Kidney capillary endothelial cell (primary cell): ENCODE measurements at places on chromosomes 5 and 9.

- DNase-seq = no peak
These were observed 48.9 kb downstream of the DYNC2I2 start for GRCh38 chr9:128607642-128608350.

DNA sequence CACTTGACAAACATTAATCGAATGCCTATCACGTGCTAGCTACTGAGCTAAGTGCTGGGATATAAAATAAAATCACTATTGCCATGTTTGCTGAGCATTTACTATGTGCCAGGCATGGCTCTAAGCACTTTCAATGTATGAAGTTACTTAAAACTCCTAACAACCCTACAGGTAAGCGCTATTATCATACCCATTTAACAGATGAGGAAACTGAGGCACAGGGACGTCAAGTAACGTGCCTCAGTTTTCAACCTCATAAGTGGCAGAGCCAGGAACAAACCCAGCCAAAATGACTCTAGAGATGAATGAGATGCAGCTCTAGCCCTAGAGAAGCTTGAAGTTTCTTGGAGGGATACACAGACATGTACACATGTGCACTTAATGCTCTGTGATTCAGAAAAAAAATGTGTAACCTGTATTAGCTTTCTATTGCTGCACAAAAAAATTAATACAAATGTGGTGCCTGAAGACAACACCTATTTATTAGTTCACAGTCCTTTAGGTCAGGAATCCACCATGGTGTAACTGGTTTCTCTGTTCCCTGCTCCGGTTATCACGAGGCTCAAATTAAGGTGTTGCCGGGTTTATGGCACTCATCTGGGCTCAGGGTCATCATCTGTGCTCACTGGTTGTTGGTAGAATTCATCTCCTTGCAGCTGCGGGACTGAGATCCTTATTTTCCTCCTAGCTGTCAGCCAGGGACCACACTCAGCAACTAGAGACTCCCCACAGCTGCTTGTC, 33.7 kb downstream of the TTLL11 start:
- DNase-seq = no peak

- no peak for DNase-seq
These were observed 18.7 kb upstream of the PIK3R1 start for GRCh38 chr5:68196876-68197275.

DNA sequence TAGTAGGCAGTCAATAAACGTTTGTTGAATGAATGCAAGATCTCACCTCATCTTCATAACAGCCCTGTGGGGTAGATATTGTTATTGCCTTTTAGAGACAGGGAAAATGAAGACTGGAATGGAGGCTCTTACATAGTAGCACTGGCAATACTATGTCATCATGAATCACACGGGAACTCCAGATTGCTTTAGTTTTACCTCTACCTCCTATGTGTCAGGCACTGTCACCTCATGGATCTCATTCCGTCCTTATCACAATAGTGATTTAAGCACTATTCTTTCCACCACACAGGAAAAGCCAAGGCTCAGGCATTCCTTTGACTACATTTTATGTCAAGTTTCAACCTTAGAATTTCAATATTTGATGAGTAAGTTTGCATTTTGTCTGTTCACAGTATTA, 2.9 kb upstream of the EPB41L4B start:
- no peak for DNase-seq

DNA sequence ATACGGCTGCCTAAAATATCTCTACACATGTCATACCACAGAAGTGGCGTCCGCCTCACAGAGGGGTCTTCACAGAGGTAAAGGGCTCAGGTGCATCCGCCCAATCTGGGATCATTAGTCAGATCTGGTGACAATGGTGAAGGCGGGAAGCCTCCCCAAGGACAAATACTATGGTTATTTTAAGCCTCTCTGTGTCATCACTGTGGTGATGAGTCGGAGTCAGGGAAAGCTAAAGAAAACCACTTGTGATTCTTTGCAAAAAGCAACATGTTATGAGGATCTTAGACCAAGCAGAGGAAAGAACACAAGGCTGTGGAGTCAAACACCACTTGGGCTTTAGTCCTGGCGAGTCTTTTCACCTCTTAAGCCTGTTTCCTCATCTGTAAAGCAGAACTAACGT, 190.4 kb downstream of the DRD1 start:
- no peak for DNase-seq

DNA sequence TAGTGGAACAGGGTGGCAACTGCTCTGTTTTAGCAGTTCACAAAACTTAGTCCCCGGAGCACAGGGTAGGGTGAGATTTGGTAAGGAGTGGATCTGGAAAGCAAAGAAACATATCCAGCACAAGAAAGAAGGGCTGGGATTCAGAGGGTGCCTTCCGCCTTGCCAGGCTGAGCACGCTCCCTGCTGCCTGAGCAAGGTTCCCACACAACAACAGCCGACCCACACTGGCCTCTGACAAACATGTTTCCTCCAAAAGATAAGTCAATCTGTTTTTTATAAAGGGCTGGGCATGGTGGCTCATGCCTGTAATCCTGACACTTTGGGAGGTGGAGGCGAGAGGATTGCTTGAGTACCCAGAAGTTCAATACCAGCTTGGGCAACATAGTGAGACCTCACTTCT, 45.8 kb downstream of the RAB3C start:
- DNase-seq = no peak

- DNase-seq = no peak
These were observed 19.4 kb downstream of the ERGIC1 start for GRCh38 chr5:172853355-172853975.

DNA sequence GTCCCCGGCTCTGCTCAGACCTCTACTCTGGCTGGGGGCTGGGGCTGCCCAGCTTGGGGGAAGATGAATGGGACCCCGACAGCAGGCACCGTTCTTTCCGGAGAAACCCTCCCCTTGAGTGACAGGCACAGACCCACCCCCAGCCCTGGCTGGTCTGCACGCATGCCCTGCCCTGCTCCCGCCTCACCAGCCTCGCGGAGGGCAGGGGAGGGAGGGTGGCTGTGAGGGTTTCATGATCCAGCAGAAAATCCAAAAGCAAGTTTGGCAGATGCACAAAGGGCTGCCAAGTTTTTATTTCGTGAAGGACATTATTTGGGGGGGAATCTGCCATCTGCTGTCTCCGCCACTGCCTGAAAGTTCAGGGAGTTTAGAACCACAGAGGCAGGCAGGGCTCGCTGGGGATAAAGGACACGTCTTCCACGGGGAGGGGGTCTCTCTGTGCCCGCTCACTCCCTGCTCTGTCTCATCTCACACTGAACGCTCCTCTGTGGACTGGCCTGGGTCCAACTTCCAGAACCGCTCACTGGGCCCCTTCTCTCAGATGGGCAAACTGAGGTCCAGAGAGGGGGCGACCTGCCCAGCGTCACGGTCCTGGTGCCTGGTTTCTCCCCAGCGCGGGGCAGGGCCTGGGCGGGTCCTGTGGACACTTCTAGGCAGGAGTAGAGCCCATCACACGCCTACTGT, 92.9 kb downstream of the RXRA start:
- DNase-seq = no peak

DNA sequence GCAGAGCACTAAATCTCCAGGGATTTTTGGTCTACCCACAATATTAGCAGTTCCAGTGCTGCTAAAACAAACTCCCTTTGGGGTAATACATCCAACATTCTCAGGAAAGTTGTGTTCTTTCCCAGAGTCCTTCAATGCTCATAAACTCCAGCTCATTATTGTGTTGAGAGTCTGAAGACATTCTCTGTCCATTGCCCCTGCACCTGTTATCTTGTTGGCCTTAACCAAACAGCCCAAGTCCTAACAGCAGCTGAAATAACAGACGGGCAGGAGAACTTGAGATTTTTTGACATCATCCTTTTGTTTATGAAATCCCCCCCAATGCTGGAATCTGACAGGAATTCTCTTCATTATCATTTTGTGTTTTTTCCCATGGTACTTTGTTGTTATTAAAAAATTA, 110.8 kb downstream of the PAPPA start:
- DNase-seq = no peak

DNA sequence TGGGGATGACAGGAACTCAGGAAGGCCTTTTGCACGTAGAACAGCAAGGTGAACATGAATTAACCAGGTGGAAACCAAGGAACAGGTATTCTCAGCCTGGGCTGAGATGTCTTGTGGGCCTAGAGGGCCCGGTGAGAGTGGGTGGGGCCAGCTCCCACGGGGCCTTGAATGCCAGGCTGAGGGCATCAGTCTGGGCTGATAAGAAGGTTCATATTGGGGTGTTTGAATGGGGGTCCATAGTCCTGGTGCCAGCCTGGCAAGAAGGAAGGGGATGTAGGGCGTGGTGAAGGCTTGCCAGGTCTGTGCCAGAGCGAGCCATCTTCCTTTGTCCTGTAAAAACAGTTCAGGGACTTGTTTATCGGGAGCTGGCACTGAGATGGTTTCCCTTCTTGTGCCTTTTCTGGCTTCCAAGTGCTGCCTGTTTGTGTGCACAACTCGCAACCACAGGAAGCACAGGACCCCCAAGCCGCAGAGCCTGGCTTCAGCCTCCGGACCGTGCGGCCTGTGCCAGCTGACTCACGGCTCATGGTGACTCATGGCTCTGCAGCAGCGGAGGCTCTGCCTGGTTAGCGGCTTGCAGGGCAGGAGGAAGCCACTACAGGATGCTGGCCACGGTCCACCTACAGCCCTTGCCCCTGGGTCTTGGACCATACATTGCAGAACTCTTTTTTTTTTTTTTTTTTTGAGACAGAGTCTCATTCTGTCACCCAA, 2.4 kb downstream of the CARD19 start:
- DNase-seq = peak; percentile 93

DNA sequence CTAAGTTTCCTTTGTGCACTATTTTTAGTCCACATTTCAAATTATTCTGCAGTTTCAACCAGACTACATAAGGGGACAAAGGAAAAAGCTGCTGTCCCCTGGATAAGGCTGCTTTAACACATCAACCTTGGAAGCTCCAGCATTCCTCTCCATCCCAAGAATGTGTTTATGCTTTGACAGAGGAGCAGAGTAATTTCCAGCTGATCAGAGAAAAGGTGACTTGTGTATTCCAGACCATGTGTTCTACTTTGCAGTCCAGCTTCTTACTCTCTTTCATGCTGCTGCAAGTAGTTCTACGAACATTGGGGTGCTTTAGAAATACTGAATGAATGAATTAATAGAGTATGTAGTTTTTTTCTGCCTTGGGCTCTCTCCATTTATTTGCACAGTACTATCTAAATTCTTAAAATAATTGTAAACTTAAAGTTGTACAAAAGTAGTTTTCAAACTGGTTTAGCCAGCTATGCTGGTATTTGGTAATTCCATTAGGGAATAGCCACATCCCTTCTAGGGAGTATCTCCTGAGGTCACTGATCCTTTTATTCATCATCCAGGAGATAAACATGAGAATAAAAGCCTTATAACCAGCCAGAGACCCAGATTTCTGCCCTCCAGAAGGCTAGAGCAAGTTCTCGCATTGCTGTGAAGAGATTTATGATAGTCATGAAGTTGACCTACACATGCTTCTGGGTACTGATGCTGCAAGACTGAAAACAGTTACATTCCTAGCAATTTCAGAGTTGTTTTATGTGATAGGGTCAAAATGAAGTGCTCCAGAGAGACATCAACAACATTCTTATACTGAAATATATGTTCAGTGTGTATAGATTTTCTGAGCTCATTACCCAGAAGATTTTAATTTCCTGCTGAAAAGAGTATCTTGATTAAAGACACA, 215.2 kb downstream of the COMMD10 start:
- no peak for DNase-seq

DNA sequence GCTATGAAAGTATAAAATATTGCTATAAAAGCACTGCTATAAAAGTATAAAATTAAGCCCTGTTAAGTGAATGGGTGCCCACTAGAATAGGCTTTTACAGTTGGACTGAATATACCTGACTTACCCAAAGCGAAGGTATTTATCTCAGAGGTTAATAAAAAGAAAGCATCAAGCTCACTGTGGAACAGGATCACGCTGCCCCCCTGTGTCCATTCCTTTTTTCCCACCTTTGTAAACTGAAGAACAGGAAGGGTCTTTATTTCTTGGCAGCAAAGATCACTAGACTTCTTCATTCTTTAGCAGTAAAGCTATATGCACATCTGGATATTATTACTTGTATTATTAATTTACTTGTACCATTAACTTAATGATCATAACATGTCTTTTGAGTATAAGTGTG, 22.1 kb upstream of the PLPP6 start:
- DNase-seq = peak; percentile 16

- DNase-seq = no peak
These were observed 52.1 kb downstream of the EPB41L4A start for GRCh38 chr5:112366987-112367386.

GRCh38 chr5:137890845-137891244, 1.6 kb downstream of the PKD2L2 start:
- no peak for DNase-seq
